Urinary bladder (tissue), 4 donors: ENCODE measurements at places on chromosomes 4 and X.

GRCh38 chrX:151538190-151539122, 25.0 kb upstream of the PASD1 start:
- DNase-seq: no peak

- no peak for DNase-seq
These were observed 1.9 kb downstream of the CHRNA9 start for GRCh38 chr4:40337051-40337450.

DNA sequence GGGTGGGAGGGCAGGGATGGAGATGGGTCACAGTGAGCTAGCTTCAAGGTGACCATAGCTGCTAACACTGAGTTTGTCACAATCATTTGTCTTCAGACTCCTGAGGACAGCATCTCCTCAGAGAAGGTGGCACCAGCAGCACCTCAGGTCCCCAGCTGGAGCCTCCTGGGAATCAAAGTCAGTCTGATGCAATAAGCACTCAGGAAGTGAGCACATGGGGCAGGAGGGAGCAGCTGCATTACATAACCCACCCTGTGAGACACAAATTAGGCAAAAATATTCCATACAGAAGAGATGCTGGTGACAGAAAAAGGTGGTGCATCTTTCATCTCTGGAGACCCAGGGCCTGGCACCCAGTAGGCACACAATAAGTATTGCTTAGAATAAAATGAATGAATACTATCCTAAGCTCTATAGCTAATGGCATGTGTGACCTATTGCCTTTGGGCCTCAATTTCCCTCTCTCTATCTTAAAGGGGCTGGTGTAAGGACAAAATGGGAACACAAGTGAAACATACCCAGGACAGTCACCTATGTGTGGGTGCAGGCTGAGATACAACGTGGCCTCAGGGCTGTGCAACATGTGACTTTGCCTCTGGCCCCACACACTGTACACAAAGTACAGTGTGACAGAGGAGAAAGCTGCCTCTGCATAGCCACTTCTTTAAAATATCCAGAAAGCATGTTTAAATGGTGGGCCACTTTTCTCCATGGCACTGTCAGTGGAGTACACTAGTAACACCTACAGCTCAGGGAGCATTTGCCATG, 37.1 kb downstream of the SLC39A8 start:
- no peak for DNase-seq

DNA sequence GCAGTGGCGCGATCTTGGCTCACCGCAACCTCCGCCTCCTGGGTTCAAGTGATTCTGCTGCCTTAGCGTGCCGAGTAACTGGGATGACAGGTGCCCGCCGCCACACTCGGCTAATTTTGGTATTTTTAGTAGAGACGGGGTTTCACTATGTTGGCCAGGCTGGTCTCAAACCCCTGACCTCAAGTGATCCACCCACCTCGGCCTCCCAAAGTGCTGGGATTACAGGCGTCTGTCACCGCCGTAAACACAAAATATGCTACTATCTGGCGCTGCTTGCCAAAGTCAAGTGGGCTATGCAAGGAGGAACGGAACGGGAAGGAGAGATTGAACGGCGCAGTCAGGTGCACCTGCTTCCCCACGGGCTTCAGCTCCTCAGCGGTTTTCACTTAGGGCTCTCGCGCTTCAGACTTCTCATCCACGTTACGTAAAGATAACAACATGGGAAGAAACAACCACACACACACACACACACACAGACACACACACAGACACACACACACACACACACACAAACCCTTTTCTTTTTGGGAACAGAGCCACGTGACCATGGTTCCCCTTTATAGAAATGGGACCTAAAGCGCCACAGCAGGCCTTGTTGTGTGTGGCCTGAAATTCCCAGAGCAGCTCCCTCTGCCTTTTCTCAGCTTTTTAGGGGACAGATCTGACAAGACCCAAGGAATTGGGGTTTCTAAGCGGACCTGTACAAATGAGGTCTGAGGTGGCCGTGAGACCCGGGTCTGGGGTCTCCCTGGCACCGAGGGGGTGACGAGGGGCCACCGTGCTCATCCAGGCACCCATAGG, 1.5 kb downstream of the P2RY8 start:
- no peak for DNase-seq

DNA sequence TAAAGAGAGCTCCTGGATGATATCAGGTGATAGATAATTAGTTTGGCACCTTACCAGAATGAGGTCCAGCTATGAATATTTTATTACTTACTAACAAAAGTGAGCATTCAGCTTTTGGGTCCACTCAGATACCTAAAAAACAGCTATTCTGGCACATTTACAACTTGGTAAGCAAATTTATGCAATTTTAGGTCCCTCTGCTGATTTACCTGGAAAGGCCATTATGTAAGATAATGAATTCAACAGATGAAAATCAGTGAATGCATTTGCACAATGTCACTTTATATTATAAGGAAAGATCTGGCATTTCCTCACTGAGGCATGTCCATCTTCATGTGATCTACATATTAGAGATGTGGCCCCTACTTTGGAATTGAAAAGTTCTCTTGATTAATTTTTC, 517.0 kb downstream of the SPRY1 start:
- DNase-seq: no peak

DNA sequence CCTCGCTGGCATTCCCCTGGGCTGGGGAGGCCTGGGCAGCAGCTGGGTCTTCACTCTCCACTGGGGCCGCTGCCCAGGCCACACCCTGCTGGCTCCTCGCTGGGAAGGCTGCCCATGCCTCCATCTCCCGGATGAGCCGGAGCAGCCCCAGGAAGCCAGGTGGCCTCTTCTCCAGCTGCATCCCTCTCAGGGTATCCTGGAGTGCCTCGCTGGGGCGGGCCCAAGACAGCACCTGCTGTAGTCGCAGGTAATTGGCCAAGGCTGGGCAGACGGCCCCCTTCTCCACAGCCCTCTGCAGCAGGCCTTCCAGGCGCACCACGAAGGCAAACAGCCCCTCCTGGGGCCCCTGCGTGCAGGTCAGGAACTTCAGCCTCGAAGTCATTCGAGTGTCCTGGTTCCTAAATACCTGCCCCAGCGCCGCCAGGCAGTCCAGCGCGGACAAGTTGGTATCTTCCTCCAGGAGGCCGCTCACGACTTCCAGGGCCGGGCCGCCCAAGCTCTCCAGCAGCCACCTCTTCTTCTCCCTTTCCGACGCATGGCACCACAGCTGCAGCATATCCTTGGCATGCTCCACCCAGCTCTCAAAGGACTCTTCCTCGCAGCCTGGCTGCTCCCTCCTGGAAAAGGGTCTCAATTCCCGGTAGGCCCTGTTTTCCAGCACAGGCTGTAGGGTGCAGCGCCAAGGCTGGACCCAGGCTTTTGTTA, 3.7 kb downstream of the PNMA6E start:
- DNase-seq: no peak

DNA sequence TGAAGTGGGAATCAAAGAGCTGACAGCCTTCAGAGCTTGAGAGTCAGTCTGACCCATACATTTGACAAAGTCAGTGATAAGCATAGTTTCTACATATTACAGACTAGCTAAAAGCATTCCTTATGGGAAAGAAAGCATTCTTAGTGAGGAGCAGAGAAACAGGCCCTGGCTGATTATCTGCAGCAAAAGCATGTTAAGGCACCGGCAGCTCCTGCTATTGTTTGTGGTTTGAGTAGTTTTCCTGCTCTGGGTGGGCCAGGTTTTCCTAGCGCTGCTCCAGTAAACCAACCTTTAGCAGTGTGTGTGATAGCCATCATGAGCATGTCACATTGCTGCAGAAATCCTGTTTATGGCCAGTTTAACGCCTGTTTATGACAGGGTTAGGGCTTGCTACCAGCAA, 51.6 kb upstream of the WDR1 start:
- no peak for DNase-seq

DNA sequence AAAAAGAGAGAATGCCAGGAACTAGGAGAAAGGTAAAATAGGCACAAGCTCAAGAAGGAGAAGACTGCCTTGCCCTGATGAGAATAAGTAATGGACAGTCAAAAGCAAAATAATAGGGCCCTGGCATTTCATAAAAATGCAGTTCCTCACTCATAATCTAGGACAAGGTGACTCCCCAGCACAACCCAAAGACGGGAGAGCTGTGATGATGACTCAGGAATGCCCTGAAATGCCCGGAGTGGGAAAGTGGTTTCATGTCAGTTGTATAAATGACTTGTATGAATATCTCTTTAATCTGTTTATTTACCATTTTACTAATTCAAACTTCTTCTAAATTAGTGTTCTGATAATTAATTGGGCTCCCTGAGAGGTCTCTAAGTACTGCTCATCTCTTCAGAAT, 28.8 kb upstream of the SETD7 start:
- no peak for DNase-seq

GRCh38 chr4:71189471-71189870, 149.3 kb upstream of the SLC4A4 start:
- no peak for DNase-seq

DNA sequence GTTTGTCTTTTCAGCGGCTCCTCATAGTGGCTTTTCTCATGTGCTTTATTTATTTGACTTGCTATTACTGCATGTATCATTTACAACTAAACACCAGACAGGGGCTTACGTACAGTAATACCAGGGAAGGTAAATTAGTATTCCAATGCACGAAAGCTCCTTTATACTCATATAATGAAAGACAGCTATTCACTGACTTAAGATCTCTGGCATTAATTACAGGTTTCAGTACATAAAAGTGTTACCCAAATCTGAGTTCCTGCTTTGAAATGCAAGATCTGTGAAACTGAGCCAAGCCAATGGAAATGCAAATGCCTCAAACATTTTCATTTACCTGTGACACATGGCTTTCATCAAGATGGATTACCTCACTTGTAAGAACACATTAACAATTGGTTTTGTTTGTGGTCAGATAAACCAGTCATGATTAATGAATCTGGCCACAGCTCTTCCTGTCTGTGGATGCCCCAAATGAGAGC, 107.2 kb downstream of the ANAPC4 start:
- DNase-seq: no peak

DNA sequence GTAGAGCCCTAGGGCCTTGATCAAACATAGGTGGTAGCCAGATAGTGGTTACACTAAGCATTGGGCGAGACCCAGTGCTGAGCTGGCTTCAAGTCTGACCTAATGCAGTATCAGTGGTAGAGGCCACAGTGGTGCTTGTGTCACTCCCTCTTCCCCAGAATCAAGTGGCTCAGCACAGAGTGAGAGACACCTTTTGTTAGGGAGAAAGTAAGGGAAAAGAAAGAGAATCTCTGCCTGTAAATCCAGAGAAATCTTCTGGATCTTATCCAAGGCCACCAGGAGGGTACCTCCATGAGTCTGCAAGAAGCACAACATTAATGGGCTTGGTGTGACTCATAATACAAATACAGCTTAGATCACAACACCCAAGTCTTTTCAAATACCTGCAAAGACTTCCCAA, 117.7 kb upstream of the SLC6A14 start:
- no peak for DNase-seq

- no peak for DNase-seq
These were observed 131.9 kb downstream of the TBC1D19 start for GRCh38 chr4:26715636-26716242.

- DNase-seq: no peak
These were observed 189.1 kb upstream of the C1QTNF7 start for GRCh38 chr4:15238720-15239119.

- DNase-seq: no peak
These were observed 46.8 kb downstream of the RGS12 start for GRCh38 chr4:3339577-3339976.

GRCh38 chrX:24298191-24298590, 15.7 kb downstream of the SUPT20HL2 start:
- no peak for DNase-seq

DNA sequence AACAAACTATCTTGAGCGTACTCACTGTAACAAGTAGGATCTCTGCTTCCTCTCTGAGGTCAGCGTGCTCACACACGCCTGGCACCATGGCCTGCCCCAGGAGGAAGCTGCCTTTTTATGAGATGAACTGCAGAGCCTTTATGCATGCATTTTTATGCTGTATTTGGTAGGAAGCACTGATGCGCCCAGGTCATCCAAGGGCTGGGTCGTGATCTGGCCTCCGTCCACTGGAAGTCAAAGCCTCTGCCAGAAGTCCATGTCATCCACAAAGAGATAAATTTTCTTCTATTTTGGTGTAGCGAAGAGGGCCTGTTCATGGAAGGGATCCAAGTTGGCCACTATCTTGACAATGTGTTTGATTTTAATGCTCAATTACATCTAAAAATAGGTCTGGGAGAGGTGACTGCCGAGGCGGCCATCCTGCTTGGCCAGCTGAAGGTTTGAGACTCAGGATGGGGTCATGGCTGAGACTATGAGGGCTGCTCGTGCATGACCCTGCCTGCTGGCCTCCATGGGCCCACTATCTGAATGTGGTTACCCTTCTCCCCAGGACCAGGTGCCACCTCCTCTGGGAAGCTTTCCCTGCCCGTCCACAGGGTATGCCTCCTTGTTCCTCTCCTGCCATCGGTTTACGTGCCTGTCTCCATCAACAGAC, 50.3 kb downstream of the HTRA3 start:
- peak; percentile 17 for DNase-seq

DNA sequence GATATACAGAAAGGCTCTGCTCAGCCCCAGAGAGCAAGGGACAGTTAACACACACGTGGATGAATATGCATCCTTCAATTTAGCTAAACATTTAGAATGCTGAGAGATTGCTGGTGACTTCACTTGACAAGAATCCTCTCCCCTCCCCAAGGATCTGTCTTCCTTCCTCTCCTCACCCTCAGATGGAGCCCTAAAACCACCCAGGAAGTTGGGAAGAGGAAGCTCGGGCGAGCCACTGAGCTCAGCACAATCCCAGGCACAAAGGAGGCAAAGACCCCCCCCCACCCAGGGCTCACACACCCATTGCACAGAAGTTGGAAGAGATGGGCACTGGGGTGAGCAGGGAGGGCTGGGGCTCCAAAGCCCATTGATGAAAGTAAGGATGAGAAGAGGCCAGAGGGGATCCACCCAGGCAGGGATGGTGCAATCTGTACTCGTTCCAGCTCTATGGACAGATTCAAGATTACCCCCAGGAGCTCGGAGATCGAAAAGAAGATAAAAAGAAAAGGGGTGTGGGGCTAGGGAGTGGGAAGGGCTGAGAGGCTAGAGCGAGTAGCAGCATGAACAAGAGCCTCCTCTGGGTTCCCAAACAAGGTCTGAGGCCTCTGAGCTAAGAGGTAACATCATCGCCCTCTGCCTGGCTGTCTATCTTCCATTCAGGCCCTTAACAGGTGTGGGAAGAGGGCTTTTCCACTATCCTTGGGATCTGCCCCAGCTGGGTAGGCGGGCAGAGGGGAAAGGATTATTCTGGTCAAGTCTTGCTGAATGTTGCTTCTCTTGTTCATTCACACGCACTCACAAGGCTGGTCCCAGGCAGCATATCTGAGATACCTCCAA, 1.2 kb downstream of the TFE3 start:
- DNase-seq: no peak

- no peak for DNase-seq
These were observed 42.2 kb downstream of the PPM1K start for GRCh38 chr4:88242144-88242543.

- DNase-seq: no peak
These were observed 1848.5 kb upstream of the TENM3 start for GRCh38 chr4:180394730-180395129.

DNA sequence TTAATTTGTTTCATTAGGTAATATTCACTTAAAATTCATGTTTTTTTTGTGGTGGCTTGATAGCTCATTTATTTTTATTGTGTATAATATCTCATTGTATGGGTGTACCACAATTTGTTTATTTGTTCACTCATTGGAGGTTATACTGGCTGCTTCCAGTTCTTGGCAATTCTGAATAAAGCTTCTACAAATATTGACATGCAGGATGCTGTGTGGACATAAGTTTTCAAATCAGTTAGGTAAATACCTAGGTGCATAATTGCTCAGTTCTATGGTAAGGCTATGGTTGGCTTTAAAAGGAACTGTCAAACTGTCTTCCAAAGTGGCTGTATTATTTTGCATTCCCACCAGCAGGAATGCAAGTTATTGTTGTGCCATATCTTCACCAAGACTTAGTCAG, 504.5 kb upstream of the GALNTL6 start:
- DNase-seq: no peak

GRCh38 chr4:27278615-27279375, 418.2 kb downstream of the STIM2 start:
- DNase-seq: no peak
